ENCODE measurements at places on chromosomes 4 and X.

GRCh38 chrX:88424541-88424940 is 322.5 kb upstream of the CPXCR1 start:
- DNase-seq = no peak

GRCh38 chrX:22351966-22352365 is 79.3 kb downstream of the CBLL2 start:
- DNase-seq = no peak

DNA sequence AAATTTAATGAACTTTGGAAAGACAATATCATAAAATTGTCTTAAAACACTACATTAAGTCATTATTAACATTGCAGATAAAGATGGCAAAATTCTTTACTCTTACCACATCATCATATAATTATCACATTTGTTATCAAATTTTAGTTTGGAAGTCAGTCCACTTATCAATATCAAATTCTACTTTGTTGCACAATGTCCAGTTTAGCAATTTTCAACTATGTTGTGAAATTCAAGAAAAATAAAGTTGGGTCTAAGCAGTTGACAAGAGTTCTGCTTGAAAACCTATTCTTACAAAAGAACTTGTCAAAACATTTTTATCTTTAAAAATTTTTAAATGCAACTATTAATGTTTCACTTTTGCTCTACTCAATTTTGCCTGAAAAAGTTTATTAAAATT is 44.7 kb upstream of the TET2 start:
- no peak for DNase-seq

DNA sequence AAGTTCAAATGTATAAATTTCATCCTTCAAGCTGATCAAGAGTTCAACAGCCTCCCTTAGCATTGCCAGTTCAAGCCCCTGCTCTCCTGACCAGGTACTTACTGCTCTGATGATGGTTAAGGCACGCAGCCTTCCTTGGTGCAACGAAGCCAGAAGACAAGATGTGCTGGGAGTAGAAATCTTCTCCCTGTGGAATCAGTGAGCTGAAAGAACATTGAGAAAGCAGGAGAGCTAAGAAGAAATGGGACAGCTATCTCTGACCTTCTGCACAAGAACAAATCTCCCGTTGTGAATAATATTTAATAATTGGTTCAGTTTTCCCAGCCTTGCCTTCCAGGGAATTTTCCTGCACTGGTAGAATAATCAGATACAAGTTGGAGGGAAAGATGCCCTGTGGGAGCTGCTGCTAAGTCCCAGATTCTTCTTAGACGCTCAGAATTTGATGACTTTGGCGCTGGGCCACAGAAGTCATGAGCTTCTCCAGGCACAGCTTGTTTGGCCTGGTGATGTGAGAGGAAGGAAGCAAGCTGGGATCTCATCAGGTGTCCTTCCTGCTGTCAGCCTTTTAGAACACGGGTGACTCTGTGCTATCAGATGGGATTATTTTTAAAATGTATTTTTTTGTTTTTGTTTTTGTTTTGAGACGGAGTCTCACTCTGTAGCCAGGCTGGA is 77.8 kb downstream of the CD38 start:
- no peak for DNase-seq

DNA sequence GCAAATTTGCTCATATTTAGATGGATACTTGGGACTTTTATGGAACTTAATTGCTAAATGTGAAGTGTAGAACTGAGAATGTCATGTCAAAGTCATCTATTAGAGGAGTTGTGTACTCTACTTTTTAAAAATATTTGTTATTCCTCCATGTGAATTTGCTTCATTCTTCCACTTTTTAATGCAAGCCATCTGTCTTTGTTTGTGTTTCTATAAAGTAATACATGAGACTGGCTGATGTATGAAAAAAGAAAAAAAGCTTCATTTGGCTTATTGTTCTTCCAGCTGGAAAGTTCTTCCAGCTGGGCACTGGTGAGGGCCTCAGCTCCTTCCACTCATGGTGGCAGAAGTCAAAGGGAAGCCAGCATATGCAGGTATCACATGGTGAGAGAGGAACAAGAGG is 114.6 kb upstream of the GRID2 start:
- no peak for DNase-seq

DNA sequence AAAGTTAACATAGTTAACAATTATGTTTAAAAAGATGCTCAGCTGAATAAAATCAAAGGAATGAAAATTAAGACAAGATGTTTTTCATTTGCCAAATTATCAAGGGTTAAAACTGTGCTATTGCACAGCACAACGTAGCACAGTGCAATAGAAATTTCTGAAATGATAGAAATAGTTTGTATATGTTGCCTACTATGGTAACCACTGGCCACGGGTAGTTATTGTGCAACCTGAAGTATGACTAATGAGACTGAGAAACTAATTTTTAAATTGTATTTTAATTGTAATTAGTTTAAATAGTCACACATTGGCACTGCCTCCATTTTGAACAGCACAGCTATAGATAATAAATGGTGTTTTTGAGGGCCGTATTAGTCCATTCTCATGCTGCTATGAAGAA is 343.1 kb upstream of the FAM241A start:
- DNase-seq = no peak

- DNase-seq = no peak
Observed at GRCh38 chr4:87114245-87115062, 106.0 kb downstream of the KLHL8 start.

GRCh38 chrX:43106009-43106408 is 328.0 kb upstream of the PPP1R2C start:
- DNase-seq = no peak

GRCh38 chrX:108415891-108416290 is 22.3 kb downstream of the COL4A6 start:
- no peak for DNase-seq

GRCh38 chr4:7587433-7588405 is 153.0 kb upstream of the PSAPL1 start:
- DNase-seq = no peak

- no peak for DNase-seq
Observed at GRCh38 chrX:28391528-28391927, 195.7 kb upstream of the IL1RAPL1 start.

DNA sequence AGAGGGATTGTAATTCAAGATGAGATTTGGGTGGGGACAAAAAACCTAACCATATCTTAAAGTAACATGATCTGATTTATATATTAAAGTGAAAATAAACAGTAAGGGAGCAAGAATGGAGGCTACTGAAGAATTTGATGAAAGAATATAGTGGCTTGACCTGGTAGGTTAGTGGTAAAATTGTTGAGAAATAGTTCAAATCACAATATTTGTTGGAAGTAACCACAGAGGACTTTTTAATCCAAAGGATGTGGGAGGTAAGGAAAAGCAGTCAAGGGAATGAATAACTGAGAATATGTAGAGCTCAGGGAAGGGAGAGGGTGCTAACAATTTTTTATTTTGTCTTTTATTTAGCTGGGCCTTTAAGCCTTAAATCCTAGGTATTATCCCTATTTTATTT is 139.8 kb upstream of the HS3ST1 start:
- DNase-seq = no peak

DNA sequence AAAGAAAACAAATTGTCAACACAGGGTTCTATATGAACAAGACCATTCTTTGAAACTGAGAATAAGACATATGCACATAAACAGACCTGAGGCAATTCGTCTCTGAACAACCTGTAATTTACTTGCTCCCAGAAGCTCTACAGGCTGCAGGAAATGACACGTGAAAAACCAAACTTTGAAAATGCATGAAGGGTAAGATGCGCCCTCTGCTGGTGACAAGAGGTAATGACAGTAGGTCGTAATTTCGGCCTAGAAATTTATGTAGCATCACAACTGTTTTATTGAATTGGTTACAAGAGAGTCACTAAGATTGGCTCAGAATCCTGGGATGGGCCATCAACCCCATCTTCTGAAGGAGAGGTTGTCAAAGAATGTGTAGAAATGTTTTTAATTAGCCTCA is 276.5 kb downstream of the PPP4R3C start:
- DNase-seq = peak; percentile 4

GRCh38 chrX:3697701-3698279 is 15.7 kb downstream of the PRKX start:
- no peak for DNase-seq

- DNase-seq = no peak
Observed at GRCh38 chr4:141132709-141133145, 542 bp downstream of the RNF150 start.

GRCh38 chrX:14673764-14674163 is 144.4 kb downstream of the GLRA2 start:
- no peak for DNase-seq

GRCh38 chr4:53128706-53129357 is 237.0 kb downstream of the SCFD2 start:
- no peak for DNase-seq

GRCh38 chr4:3641501-3641900 is 109.3 kb upstream of the LRPAP1 start:
- no peak for DNase-seq

DNA sequence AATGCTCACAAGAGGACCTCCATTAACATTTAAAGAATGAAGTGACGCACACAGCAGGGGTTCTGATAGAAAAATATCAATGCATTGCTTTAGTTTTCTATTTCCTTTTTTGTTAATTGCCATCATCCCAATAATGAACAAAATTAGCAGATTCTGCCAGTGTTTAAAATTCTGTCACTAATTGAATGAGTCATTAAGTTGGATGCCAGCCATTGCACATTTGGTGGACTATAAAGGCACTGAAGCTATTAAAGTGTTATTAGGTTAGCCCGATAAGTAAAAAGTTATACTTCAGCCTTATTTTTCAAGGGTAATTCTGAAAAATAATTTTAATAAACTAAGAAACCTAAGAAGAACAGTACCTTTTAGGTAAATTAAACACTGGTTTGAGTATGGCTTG is 53.1 kb downstream of the MAP3K15 start:
- DNase-seq = no peak

DNA sequence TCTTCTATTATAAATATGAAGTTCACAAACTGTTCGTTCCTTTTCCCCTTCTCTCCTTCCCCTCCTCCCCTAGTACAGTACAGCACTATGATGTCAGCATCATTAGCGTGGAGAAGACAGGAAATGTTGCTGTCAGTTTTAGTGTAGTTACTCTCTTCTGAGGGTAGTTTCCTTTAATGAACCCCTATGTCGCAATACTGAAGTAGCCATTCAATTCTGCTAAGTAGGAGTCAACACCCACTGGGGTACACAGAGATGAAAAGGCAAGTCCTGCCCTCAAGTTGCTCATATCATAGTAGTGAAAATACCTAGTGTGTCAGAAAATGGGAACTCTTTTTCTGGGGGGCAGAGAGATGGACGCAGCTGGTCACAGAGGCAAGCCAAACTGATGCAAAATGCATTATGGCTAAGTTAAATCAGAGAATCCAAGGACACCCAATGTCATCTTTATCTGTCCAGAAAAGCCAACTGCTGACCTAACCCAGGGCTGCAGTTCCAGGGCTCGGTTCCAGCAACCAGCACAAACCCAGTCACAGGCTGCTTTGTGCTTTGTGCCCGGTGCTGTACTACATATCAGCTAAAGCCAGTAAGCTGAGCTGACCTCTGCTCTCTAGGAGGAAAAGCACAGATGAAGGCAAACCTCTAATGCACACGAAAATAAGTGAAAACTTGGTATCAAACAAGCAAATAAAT is 31.5 kb downstream of the GRIA3 start:
- DNase-seq = no peak

- no peak for DNase-seq
Observed at GRCh38 chr4:185896817-185897488, 85.0 kb upstream of the SORBS2 start.

DNA sequence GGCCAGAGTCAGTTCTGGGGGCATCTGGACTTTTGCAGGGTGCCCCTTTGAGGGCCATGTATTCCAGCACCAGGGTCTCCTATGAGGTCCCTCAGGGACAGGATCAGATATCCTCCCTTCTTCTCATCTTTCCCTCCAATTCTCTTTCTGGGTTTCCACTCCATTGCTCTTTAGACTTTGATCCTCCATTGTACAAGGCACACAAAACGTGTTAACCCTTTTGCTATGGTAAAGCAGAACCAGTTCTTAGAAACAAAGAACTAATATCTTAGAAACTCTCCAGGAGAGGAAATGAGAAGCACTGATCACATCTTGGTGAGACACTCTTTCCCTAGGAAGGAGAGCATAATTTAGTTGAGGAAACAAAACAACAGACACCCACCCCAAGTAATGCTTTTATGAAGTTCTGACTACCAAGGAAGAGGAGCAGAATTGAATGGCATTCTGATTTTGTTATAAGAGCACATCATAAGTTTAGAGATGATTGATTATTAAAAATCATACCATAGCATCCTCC is 200.7 kb upstream of the NPY2R start:
- DNase-seq = no peak

GRCh38 chrX:136549226-136549625 is 17.2 kb downstream of the VGLL1 start:
- no peak for DNase-seq

GRCh38 chr4:181761156-181761555 is 482.0 kb upstream of the TENM3 start:
- no peak for DNase-seq

DNA sequence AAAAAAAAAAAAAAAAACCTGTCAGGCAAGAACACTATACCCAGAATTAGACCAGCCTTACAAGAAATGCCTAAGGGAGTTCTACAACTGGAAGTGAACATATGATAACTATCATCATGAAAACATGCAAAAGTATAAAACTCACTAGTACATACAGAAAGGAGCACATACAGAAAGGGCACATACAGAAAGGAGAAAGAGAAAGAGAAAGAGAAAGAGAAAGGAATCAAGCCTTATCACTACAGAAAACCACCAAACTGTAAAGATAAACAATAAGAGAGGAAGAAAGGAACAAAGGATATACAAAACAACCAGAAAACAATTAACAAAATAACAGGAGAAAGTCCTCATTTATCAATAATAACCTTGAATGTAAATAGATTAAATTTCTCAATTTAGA is 50.4 kb downstream of the PHKA1 start:
- DNase-seq = no peak

- no peak for DNase-seq
Observed at GRCh38 chr4:108512615-108513505, 107.5 kb upstream of the RPL34 start.

- DNase-seq = no peak
Observed at GRCh38 chr4:52248820-52249219, 197.7 kb downstream of the SPATA18 start.

DNA sequence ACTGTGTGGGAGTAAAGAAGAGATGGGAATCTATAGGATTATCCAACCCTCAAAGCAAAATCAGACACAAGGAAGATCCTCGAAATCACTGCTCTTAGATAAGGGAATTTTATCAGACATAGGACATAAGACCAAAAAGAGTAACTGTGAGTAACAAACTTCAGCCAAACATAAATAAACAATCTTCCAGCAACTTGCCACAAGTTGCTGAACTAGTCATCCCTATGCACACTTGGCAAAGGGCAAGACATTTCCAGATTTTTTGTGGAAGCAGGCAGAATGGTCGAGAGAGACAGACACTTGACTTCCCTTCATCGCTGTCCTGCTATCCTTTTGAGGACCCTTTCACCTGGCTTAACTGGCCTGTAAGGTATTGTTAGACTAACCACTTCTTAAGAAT is 89.6 kb downstream of the KCNIP4 start:
- DNase-seq = no peak

- no peak for DNase-seq
Observed at GRCh38 chr4:22493523-22493922, 22.3 kb downstream of the ADGRA3 start.

GRCh38 chrX:19799319-19800182 is 87.8 kb downstream of the SH3KBP1 start:
- no peak for DNase-seq
